Globus pallidus (tissue), 1 donor: ENCODE measurements at places on chromosomes 12 and 14.

DNA sequence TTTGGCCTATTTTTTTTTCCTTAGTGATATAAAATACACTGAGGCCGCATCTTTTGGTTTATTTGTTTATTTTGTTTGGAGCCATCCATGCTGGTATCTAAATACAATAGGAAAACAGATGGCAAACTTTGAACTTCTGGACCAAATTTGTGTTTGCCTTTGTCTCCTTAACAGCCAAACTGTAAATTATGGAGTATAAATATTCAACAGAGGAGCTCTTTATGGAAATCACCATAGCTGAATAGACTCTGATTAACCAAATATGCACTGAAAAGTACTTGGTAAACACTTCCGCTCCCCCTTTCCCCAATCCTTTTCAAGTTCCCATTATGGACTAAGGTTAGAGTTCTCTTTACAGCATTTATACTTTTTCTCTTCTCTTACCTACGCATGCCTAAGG lies 80.5 kb downstream of the TESC start:
- no peak for DNase-seq

- DNase-seq = no peak
These were observed 10.9 kb downstream of the RTL1 start for GRCh38 chr14:100892496-100893227.

DNA sequence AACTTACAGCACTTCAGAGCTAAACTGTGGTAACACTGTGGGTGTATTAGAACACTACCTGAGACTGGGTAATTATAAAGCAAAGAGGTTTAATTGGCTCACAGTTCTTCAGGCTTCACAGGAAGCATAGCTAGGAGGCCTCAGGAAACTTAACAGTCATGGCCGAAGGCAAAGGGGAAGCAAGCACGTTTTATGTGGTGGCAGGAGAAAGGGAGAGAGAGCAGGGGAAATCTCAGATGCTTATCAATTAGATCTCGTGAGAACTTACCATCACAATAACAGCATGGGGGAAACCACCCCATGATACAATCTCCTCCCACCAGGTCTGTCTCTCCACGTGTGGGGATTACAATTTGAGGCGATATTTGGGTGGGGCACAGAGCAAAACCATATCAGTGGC lies 512.6 kb downstream of the RERGL start:
- no peak for DNase-seq

DNA sequence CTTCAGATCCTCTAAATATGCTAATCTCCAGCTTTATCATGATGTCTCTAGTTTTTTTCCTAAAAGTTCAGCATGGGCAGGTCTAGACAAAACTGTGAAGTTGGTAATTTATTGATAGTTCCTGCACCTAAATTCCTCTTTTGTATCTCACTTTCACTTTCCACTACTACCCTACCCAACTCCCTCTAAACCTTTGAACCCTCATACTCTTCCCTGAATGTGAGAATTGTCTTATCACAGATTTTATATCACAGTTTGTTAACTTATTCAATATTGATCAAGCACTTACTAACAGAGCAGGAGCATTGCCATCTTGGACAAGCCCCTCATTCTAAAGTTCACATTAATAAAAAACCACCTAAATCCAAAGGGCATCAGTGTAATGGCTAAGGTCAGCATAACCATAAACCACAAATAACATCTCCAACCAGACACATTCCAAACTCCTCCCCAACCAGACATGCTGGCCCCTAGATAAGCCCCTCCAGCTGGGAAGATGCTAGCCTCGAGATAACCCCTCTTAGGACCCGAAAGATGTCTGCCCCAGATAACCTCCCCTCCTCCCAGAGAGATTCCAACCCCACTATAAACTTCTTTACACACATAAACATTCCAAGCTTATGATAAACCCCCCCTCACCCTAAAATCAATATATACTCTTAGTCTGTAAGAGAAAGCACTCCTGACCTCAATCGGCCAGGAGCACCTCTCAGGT lies 78.7 kb downstream of the FSCB start:
- DNase-seq = no peak

GRCh38 chr12:85956081-85956480 lies 82.0 kb downstream of the NTS start:
- DNase-seq = no peak

GRCh38 chr12:97757481-97758193 lies 295.0 kb downstream of the RMST start:
- DNase-seq = no peak

DNA sequence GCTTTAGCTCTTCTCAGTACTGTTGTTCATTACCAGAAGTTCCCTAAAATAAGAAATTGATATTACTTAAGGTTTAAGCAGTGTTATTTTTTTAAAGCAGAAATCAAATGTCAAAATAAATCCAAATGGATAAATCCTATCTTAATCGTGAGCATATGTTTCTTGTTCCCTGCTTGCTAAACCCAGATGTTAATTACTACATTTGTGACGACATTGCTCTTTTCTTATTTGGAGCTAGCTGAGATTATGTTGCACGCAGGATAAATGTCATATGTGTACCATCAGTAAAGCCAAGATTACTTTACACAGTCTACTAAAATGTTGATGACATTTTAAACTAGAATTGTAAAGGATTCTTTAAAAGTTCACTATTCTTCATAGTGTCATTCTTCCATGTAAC lies 157.5 kb downstream of the PLCZ1 start:
- no peak for DNase-seq

DNA sequence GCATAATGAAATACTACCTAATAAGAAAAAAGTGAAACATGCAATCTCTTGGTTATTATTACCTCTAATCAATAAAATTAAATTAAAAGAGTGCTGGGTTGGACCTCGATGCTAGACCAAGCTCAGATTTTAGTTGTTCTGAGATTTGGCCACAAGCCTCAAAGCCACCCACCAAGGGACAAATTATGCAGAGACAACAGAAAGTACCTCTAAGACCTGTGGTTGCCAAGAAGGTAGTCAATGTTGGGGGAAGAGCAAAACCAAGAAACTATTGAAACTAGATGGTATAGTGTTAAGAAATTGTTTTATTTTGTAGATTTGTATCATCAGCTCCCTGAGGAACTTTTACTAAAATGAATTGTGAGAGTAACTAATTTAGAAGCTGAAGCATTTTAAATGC lies 43.8 kb upstream of the ARID2 start:
- DNase-seq = no peak

DNA sequence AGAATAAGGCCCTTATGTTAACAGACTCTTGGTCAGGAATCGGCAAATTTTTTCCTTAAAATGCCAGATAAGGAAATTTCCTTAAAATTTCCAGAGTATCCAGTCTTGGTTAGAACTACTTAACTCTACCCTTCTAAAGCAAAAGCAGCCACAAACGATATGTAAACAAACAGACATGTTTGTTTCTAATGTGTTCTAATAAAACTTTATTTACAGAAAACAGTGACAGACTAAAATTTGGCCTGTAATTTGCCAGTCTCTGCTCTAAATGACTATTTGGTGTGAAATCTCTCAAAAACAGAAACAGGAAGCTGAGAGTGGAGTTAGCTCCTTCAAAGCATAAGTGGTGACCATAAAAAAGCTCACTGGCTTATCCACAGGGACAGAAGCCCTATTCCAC lies 78.2 kb downstream of the PRKAB1 start:
- no peak for DNase-seq
